ENCODE measurements at places on chromosomes 6 and 20.

DNA sequence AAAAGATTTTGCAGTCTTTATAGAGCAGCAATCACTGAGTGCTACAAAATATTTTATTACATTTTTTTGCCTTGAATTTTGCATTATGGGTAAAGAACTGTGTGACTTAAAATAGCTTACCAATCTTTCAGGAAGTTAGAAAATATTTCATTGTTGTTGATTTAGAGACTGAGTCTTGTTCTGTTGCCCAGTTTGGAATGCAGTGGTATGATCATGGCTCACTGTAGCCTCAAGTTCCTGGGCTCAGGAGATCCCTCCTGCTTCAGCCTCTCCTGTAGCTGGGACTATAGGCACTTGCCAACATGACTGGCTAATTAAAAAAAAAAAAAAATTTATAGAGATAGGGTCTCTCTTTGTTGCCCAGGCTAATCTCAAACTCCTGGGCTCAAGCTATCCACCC is 100.8 kb downstream of the ADGRB3 start:
- DNase-seq = no peak

DNA sequence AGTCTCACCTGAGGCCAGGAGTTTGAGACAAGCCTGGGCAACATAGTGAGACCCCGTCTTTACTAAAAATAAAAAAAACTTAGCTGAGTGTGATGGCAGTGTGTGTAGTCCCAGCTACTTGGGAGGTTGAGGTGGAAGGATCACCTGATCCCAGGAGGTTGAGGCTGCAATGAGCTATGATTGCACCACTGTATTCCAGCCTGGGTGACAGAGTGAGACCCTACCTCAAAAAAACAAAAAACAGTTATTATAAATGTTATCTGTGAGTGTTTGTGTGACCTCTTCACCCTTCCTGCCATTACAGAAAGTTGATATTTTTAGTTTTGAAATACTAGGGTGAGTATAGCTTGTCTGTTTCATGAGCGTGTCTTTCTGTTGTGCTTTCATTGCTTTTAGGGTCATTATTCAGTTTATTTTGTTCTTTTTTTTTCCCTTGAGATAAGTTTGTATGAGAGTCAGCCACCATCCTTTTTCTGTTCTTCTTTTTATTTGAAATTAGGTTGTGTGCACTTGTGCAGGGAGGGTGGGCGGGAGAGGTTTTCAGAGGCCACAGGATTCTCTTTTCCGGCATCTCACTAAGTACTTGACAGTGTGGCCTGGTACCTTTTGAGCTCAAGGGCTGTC is 26.2 kb downstream of the CDYL start:
- DNase-seq = no peak

DNA sequence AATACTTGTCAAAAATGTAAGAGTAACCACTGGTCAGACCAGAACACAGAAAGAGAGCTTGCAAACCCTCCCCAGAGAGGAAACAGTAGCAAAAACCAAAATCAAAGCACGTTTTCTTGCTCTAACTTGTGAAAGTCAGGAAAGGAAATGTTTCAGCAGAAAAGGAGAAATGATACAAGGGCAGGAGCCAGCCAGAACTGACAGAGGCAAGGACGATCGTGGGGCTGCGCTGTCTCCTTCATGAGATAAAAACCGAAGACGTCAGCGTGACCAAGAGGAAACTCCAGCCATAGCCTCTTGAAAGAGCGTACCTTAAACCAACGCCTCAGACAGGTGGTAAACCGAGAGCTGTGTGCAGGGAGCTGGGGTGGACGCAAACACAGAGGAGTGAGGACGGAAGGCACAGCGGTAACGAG is 27.5 kb downstream of the LAMA5 start:
- DNase-seq = no peak

DNA sequence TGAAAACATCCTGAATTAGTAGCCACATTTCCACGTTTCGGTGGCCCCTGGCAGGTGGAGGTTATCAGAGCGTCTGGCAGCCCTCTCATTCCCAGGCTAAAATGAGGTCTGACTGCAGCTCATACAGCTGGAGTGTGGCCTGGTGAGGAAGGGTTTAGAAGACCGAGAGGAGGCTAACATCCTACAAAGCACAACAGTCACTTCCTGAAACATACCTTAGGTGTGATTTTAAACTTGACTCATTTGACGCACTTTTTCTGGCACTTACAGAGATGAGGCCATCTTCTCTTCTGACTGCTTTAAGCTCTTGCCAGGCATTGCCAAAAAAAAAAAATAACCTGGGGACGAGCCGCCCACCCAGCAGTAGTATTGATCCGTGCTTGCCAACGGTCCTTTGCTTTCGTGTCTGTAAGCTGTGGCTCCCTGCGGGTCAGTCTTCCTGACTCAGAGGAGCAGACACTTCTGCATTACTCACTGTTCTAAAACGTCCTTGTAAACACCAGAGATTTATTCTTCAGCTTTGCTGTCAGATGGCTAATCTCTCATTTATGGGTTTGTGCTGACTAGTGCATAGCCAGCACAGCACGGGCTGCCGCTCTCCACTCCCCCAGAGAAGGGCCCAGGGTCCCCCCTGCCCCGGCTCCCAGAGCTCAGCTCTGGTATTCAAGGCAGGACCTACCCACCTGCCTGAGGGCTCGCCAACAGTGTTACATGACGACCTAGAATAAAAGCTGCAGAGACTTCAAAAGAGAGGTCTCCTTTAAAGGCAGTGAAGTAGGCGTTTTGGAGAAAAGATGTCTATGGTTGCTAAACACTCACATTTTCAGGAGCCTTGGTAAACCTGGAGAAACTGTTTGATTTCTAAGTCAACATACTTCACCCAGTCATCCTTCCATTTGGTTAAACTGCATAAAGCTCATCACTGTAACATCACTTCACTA is 78.5 kb upstream of the FRMD1 start:
- no peak for DNase-seq

DNA sequence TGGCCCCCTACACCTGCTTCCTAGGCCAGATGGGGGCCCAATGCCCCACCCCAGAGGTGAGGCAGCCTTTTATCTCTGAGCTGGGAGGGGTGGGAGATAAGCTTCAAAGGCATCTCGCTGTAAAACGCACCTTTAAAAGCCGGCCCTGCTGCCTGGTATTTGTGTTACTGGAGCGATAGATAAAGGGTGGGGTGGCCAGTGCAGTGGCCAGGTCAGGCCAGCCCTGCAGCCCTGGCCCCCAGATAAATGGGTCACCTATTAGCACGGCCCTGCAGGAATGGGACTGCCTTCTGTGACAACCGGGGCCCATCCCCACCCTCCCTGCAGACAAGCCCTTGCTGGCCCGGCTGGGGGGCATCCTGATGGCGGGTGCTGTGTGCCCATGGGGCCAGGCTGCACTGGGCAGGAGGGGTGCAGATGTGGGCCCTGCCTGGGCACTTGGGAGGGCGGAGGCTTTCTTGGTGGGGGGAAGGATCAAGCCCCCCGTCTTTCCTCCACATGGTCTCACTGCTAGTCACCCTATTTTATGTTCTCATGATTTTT is 3.0 kb upstream of the RBBP8NL start:
- no peak for DNase-seq

- no peak for DNase-seq
These were observed 199.0 kb downstream of the ARHGAP18 start for GRCh38 chr6:129510950-129511349.

GRCh38 chr6:29850011-29850553 is 22.5 kb downstream of the HLA-G start:
- no peak for DNase-seq

Measured in cerebellum (tissue), 4 donors.